ENCODE measurements at places on chromosomes 12 and 14. TPM values are rescaled to one million over a fixed set of nuclear protein-coding genes. Genes with fewer than 3 reads are reported as not detected.

Gene PARP2
- 23.7 TPM for total RNA-seq

Gene KRT79
- total RNA-seq = not detected

Gene PTPRR
- 0.31 TPM for total RNA-seq

Gene CSRP2
- total RNA-seq = 28.8 TPM

Gene ARG2
- 2.8 TPM for total RNA-seq

Gene CLEC6A
- not detected for total RNA-seq

Gene DTX1
- 10.1 TPM for total RNA-seq

Gene TMEM263
- 44.0 TPM for total RNA-seq

Gene MIP
- not detected for total RNA-seq

Gene SLC7A8
- total RNA-seq = 15.0 TPM

Gene PTHLH
- 8.3 TPM for total RNA-seq
